ENCODE measurements at places on chromosomes 12 and 14.

DNA sequence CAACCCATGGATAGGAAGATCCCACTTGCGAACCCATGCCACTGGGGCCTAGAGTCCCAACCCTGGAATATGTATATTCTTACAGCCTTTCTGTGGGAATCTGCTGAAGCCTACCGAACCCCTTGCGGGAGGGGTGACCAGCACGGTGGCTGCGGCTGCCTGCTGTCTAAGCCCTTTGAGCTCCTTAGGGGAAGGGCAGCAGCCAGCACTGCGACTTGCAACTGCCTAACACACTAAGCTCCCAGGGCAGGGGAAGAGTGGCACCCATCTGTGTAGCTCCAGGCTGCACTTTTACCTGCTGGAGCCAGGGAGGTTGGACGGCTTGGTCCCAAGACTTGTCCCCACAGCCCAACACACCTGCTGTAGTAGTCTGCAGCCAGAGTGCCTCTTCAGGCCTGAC is 1968.7 kb upstream of the FLRT2 start:
- DNase-seq, result no peak

- peak; percentile 27 for DNase-seq
Observed at GRCh38 chr14:68081489-68081888, 261.9 kb downstream of the RAD51B start.

DNA sequence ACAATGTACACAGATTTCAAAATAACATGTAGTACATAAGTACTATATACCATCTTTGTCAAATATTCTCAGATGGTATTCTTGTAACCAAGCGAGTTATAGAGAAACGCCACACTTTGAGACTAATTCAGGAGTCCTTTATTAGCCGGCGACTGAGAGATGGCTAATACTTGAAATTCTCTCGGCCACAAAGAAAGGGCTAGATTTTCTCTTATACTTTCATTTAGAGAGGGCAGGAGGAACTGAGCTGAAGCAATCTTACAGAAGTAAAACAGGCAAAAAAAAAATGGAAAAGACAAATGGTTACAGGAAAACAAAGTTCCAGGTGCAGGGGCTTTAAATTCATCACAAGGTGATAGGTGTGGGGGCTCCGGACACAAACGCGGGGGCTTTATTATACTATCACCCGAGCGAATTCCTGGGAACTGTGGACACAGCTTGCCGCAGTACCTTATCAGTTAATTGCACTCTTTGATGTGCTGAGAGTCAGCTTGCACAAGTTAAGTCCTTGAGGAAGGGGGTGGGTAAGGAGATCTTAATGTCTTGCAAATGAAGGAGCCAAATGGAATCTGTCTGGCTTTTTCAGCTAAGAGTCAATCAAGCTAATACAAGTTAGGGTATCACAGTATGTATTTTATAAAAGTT is 382.3 kb downstream of the KCNH5 start:
- no peak for DNase-seq

DNA sequence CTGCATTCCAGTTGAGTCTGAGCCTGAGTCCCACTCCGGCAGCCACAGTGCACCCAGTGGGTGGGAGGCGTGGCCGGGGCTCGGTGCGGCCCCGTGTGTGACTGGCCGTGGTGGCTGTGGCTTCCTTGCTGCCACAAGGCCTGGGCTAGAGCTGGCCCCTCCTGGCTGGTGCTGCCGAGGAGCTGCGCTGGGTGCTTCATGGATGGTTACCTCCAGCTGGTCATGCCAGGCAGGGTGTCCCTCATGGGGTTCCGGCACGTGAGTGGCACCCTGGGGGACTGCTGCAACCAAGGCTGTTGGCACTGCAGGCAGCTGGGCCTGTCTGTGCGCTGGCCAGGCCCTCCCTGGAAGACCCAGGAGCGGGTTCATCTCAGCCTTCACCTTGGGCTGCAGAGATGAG is 62.7 kb downstream of the KIF26A start:
- DNase-seq, result no peak

- no peak for DNase-seq
Observed at GRCh38 chr12:113471619-113472171, at the start of gene LHX5. TSS of gene LHX5 (minus strand) at chr12:113471871. CDS start at chr12:113471498, 373 bp downstream.

DNA sequence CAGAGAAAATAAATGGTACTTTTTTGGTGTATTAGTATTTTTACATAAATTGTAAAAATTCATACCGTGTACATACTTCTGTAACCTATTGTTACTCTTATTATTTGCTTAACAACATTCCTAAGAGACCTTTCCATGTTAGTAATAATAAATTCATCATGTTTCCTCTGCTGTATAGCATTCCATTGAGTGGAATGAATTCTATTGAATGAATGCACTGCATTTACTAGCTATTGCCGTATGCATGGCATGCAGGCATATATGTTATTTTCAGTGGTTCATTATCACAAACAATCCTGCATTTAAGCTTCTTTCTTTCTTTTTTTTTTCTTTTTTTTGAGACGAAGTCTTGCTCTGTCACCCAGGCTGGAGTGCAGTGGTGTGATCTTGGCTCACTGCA is 137.6 kb upstream of the TBX3 start:
- no peak for DNase-seq

GRCh38 chr12:111401167-111401605 is 4.5 kb upstream of the SH2B3 start:
- peak; percentile 47 for DNase-seq

DNA sequence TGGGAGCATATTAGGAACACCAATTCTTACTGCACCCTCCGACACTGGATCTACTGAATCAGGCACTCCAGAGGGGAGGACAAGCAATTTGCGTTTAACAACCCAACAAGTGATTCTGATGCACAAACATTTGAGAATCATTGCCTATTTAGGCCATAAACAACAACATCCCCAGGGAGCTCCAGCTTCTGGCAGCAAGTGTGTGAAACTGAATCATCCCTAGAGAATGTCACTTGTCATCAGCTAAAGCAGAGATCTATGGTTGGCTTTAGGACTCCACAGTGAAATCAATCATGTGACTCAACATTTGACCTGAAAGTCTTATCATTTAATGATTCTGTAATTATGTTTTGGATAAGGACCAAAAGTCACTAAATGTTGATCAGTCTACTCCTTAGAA is 505.0 kb upstream of the FLRT2 start:
- DNase-seq, result no peak

DNA sequence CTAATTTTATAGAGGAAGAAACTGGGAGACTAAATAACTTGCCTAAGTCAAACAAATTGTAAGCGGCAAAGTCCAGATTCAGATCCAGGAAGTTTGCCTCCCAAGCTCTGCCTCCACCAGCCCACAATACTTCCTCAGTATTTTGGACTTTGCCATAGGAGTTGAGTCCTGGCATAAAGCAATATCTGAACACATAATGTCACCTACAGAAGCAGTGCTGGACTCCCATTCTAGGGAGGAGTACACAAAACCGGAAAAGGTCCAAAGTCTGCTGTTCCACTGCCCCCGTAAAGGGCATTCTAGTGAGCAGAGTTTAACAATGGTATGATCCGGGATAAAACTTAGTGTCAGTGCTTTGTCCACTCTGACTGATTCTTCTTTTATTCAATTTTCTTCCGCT is 340.5 kb downstream of the FUT8 start:
- no peak for DNase-seq

DNA sequence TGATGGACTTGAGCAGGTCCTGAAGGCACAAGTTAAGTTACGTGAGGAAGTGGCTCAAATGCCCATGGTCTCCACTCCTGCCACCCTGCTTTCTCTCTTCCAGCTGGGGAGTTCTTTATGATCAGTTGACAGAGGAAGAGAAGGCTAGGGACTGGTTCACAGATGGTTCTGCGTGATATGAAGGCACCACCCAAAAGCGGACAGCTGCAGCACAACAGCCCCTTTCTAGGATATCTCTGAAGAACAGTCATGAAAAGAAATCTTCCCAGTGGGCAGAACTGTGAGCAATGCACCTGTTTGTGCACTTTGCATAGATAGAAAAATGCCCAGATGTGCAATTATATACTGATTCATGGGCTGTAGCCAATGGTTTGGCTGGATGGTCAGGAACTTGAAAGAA is 162.4 kb upstream of the FSCB start:
- peak; percentile 65 for DNase-seq

DNA sequence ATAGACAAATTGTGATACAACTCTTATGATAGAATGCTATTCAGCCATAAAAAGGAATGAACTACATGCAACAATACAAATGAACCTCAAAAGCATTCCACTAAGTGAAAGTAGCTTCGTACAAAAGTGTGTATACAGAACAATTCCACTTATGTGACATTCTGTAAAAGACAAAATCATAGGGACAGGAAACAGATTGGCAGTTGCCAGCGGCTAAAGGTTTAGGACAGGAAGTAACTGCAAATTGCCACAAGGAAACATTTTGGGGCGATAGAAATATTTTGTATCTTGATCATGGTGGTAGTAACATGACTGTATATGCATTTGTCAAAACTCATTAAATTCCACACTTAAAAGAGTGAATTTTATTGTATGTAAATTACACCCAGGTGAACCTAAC is 113.4 kb downstream of the CAPZA3 start:
- DNase-seq, result no peak

- DNase-seq, result no peak
Observed at GRCh38 chr14:22124073-22124613, 450.5 kb upstream of the OR4E1 start.

DNA sequence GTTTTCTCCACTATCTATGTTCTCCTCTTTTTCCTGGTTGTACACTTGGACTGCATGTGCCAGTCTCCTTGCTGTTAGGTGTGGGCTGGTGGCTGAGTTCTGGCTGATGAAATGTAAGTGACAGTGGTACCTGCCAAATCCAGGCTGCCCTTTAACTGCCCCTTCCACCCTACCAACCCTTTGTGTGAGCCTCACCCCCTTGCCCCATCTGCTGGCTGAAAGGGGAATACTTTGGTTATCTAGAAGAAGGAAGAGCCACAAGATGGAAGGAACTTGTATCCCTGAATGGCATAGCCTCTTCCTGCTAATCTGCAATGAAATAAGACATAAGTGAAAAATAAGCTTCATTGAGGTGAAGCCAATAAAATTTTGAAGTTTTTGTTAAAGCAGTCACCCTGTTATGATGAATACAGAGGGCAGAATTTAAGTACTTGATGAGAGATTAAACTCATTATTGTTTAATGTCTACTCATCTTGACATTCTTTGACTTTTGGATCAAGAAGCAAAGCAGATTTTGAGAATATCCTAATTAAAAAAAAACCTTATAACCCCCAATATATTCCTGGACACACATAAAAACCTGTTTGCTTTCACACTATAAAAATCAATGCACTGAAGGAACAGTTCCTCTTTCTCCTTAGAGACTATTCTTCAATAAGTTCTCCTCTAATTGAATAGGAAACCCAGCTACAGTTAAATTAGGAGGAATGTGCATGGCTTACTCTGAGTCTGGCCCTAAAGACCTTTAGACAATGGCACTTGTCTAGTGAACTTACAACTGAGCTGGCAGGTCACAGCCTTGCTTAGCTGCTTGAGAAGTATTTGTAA is 262.6 kb upstream of the BTG1 start:
- peak; percentile 74 for DNase-seq

- DNase-seq, result no peak
Observed at GRCh38 chr12:111870706-111871105, 28.7 kb downstream of the MAPKAPK5 start.

DNA sequence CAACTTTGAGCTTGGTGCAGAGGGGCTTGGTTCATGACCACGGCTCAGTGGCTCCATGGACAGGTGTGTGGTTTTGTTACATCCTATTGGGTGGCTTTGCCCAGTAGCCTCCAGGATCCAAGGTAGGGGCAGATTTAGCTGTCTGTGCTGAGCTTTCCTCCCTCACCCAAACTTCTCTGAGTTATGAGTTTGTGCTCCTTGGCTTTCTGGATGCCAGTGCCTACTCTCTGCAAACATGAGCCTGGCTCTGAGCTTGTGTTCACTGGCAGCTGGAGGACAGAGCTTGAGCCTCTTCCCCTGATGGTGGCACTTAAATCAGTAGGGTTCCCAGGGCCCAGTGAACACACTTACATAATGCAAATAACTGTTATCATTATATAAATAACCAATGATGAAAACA is 45.3 kb upstream of the HECTD1 start:
- DNase-seq, result no peak
